ENCODE measurements at places on chromosomes 2 and 18.

DNA sequence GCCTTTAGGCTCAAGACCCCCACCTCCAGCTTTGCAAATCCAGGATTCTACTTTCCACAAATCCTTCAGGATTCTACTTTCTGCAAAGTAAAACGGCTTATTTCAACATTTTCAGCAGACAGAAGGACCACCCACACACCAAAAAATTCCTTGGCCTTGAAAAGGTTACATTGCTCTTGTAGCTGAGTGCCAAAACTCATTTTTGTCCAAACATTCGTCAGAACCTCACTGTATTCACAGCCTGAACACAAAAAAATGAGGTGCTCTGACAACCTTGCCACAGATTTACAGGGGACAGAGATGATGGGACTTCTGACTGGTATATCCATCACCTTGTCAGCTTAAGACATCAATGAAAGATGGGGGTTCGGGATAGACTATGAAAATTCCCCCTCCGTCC, 63.0 kb upstream of the COX7A2L start:
- DNase-seq, result no peak

DNA sequence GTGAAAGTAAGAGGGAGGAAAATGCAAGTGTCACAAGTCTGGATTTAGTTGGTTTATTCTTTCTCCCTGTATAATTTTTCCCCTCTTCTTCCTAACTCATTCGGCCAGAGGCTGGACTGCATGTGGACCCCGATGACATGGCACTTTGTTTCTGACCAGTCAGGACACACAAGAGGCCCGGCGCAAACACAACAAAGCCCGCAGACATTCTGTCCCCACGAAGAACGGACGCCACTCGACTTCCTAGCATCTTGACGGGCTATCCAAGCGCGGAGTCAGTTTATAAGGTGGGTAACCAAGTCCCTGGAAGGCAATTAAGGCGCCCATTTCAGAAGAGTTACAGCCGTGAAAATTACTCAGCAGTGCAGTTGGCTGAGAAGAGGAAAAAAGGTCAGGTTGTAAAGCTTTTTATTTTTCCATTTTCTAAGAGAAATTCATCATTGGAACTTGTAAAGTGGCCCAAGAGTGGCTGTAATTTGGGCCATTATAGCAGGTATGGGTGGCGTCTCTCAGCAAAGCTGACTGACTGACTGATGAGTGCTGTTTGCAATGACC, at the start of gene TPO:
TSS of gene TPO (plus strand) at position 308 of the 555 bp plus-strand sequence. CDS start 946 bp downstream, outside the sequence.
- no peak for DNase-seq

GRCh38 chr2:6872394-6872793, 5.2 kb upstream of the RSAD2 start:
- no peak for DNase-seq

DNA sequence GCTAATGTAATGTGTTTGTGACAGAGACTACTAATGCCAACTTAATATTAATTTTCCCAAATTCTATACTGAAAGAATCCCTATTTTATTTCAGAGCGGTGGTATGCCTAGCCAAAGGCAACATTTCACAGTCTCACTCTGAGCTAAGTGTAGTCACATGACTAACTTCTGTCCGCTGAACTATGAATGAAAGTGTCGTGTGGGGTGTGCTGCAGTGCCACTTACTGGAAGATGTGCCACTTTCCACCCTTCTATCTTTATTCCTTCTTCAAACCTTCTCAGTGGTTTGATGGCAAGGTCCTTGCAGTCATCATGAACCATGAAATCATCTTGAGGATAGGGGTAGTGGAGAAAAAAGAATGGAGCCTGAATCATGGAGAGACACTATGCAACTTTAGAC, 47.3 kb upstream of the C1D start:
- DNase-seq, result no peak

GRCh38 chr18:59915606-59916005, 15.8 kb downstream of the PMAIP1 start:
- DNase-seq, result no peak

DNA sequence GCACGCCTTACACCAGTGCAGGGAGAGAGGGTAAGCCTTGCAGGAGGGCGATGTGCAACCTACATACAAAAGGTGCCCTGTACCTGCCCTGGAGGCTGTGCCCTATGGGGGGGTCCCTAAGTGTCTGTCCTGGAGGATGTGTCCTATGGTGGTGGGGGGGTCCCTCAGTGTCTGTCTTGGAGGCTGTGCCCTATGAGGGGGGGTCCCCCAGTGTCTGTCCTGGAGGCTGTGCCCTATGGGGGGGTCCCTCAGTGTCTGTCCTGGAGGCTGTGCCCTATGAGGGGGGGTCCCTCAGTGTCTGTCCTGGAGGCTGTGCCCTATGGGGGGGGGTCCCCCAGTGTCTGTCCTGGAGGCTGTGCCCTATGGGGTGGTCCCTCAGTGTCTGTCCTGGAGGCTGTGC, 216.6 kb downstream of the HDAC4 start:
- no peak for DNase-seq

DNA sequence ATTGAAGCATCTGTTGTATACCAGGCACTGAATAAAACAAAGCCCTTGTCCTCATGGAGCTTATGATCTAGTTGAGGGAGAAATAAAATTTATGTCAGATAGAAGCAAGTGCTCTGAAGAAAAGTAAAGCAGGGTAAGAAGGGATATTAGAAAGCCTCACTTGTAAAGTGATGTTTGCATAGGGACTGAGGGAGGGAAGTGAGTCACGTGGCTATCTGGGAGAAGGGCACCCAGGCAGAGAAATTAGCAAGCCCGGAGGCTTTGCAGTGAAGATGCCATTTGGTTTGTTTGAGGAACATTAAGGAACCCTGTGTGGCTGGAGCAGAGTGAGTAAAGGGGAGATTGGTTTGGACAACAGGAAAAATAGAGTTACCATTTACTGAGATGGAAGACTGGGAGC, 52.1 kb downstream of the RBBP8 start:
- no peak for DNase-seq

DNA sequence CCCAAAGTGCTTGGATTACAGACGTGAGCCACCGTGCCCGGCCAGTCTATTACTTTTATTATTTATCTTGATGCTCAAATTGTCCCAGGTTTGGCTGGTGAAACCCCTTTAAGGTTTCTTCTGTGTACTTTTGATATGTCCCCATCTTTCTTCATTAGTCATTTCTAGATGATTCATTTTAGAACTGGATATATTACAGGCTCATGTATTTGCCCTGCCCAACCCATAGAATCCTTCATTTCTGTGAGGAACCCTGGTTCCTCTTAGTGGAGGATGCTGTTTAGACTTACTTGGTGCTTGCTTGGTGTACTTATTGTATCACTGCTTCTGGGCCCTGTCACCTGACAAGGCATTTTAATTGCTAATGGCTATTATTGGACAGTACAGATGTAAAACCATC, 40.1 kb downstream of the KCMF1 start:
- DNase-seq, result no peak

DNA sequence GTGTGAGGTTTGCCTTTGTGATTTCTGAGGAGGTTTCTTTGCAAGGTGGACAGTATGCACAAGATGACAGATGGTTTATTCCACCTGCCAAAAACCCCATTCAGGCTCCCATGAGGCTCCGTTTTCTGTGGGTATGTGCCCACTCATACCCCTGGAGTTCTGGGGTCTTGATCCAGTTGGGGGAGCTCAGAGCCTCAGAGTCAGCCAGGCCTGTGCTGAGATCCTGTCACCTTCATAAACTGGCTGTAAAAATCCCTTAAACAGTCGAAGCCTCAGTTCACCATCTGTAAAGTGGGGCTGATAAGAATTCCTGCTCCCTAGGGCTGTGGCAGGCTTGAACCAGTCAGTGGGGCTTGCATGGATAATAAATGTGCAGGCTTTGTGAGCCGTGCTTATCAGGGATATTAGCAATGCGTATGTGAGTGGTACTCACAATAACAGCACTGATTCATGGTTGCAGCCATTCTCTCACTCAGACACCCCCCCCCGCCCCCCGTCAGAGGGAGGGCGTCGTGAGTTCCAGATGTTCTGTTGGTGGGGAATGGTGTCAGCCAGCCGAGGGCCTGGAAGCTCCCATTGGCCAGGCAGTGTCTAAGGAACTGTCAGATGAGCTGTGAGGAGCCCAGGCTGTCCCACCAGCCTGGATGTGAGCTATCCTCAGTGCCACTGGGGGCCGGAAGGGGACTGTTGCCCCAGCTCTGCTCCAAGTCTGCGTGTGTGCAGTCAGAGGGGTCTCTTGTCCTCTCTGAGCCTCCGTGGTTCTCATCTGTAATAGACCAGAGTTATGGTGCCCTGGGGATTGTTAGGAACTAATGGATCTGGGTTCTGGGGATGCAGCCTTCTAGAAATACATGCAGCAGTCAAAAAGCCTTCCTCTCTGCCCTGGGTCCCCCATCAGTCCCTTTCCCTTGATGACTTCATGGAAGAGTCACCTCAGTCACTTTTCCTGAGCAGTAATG, 51.7 kb downstream of the KCNIP3 start:
- DNase-seq, result no peak

GRCh38 chr18:77647472-77647871, 397.8 kb downstream of the GALR1 start:
- DNase-seq, result no peak

DNA sequence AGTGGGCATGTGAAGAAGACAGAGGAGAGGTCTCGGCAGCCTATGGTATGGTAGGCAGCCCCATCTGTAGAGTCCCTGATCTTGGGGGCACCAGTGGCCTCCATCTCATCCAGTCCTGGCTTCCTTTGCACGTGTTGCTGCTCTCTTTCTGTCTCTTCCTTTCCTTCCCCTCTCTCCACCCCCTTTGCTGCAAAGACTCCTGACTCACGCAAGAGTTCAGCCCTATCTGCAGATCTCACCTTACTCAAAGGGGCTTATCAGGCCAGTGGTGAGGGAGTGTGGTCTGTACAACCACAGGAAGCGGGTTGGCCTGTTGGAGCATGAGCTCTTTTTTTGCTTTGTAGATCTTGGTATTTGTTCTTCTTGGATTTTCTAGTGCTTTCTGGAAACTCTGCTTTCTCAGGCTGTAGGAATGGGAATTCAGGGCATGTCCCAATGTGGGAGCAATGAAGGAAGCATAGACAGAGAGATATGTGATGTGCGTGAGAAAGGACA, 14.6 kb upstream of the NT5DC4 start:
- no peak for DNase-seq

GRCh38 chr2:205047273-205047839, 502.1 kb downstream of the PARD3B start:
- no peak for DNase-seq

DNA sequence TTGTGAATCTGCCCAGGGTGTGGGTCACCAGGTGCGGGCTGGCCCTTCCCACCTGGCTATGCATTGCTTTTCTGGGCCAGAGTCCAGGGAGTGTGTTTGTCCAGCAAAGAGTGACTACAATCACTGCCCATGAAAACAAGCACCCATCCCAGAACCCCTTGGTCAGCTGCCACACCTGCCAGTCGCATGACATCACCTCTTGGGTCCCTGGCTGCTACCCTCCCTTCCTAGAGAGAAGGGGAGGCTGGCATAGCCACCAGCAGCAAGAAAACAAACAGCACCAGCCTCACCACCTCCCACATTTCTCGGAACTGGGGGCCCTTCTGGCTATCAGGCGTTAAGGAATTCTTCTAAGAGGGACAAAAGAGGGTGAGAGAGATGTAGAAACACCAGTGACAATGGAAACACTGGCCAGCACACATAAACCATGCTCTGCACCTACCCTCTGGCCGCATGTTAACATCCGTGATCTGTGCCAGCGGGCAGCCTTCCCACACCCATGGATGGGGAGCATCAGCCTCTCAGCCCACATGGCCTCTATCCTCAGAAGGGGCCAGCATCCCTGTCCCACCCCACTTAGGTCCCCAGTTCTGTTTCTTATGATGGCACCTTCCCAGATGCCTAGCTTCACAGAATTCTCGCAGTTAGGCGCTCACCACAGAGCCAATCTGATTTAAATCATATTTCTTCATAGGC, 109.7 kb upstream of the GLI2 start:
- DNase-seq, result no peak

DNA sequence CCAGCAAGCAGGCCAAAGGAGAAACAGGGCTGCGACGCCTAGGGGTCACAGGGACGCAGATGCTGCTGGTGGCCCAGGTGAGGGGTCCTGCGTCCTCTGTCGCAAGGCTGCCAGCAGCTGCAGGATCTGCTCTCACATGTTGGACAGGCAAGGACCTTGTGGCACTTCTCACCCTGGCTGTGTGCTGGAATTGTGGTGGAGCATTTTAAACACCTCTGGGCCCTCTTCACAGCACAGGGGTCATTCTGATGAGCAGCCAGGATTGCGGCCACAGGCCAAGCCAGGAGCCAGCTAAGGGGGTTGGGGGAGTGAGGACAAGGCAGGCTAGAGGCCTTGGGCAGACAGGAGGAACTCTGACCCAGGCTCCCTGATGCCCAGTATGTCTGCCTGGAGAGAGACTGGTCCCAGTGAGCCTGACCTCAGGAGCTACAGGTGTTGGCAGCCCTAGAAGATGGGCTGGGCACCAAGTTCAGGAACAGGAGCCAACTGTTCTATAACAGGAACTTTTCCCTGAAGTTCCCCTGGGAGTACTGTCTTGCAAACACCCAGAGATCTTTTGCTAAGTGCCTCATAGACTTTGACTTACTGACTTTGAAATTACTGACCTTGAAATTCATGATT, 40.2 kb downstream of the EFR3B start:
- DNase-seq, result no peak

All from globus pallidus (tissue), 1 donor.